ENCODE measurements at places on chromosomes 4 and X.

- no peak for DNase-seq
Measured at GRCh38 chrX:36974911-36975310, 33.3 kb upstream of the FAM47C start.

GRCh38 chrX:12327836-12328235, 189.6 kb downstream of the FRMPD4 start:
- no peak for DNase-seq

DNA sequence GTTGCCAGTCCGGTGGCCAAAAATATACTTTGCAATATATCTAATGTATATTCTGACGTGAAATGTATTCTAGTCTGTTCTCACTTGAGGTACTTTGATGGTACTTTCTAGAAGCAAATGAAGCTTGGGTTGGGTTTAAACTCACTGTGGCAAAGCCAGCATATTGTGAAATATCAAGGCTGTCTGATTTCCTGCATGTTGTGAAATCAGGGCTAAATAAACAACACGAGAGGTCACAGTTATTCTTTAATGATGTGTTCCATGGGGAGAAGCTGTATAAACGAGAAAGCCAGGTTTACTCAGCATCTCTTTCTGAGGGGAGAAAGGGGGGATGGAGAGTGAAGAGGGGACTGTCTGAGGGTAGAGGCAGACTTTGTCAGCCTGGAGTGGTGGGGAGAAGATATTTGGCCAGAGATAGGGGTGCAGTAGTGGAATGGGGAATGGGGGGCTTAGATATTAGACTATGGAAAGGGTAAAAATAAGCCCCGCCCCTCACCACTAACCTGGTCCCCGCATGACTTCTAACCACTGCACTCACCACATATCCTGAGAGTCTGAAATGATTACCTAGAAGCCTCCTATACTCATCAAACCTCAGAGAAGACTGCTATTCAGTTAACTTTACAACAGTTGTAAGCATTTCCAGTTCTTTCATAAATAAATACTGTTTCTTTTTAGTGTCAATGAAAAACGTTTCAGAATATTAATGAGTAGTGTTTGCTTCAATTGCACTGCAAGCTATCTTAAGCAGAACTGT, 5.9 kb upstream of the SCARB2 start:
- DNase-seq = no peak

GRCh38 chrX:37995428-37995827, 10.9 kb upstream of the SYTL5 start:
- no peak for DNase-seq

DNA sequence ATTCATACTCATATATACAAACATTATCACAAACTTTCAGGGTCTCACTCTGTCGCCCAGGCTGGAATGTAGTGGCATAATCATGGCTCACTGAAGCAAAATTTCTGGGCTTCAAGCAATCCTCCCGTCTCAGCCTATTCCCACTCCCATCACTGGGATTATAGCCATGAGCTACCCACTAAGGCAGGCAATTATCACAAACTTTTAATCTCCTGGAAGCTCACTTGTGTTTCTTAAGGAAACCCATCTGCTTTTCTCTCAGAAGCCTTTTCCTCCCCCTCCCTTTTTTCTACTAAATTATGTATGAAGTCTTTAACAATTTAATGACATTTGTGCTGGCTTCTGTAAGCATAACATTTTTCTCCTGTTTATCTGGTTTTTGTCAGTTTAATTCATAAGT, 170.5 kb downstream of the AREG start:
- DNase-seq = no peak

- DNase-seq = no peak
Measured at GRCh38 chr4:118757761-118758251, 72.6 kb downstream of the METTL14 start.

DNA sequence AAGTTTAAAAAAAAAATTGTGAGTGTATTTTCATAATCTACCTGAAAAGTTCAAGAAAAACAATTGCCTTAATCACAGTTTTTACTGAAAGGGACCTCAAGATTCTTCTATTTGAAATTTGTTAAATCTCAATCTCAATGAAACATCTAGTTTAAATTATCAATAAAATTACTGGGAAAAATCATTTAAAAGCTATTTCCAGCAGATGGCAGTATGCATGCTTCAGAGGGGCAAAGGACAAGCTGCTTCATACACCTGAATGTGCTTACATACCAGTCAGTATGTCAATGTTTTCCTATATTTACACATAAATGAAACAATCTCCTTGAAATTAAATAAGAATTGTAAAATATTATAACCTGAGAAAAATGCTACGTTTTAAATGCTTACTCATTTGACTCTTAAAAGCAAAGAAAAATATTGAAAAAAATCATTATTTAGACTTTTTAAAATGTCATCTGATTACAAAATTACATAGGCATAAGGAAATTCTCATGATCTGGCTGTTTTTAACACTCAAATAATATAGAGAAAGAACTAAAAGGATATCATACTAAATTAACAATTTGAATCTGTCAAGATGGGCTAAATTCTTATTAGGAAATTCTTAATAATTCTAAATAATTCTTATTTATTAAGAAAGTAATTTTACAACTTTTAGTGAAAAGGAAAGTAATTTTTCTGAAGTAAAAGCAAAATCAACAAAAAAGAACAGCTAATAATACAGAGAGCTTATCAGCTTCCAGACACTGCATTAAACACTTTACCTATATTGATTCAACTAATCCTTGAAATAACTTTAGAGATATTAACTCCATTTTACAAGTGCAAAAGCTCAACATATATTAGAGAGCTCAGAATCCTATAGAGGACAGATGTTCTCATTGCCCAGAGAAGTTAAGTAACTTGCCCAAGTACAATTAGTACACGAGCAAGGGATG, 242.1 kb downstream of the ADAMTS3 start:
- peak; percentile 40 for DNase-seq

DNA sequence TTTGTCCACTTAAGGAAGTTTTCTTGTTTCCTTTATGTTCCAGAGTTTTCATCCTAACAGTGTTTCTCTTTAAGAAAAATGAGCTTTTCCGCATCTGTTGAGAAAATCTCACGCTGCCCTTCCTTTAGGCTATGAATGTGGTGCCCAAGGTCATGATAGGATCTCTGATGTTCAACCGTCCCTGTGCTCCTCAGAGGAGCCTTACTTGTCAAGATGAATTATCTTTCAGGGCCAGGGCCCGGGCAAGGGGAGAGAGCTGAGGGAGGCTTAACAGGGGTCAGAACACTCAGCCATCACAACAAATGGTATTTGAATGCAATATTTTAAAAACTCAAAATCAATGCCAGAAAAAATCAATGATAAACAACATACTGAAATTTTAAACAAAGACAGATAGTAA, 6.2 kb upstream of the NELFA start:
- no peak for DNase-seq

DNA sequence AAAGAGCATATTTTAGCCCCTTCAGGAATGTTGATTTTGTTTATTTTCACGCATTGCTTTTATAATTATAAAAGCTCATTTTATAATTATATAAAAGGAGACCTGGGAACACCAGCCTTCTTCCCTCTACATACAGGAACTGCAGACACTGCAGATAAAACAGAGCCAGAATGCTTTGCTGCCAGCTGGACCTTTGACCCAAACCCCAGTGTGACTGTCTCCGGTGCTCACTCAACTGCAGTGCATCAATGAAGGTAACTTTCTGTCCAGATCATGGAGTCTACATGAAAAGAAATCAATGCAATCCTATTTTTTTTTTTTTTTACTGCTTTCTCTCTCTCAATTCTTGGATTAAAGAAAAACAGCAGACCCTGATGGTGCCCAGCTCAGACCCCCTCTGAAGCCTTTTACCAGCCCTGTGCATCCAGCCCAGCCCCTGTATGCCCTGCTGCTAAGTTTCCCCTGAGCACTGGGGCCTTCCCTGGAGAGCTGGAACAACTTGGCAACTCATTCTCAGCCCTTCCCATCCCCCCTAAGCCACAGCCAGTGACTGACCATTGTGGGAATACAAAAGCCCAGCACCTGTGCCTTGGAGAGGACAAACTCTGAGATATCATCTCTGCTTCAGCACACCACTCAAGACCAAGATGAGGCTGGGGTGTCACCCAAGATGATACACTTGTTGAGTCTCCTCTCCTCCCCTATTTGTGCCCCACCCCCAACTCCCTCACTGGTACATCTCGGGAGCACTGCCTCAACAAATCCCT, 182.1 kb downstream of the EVC2 start:
- no peak for DNase-seq

DNA sequence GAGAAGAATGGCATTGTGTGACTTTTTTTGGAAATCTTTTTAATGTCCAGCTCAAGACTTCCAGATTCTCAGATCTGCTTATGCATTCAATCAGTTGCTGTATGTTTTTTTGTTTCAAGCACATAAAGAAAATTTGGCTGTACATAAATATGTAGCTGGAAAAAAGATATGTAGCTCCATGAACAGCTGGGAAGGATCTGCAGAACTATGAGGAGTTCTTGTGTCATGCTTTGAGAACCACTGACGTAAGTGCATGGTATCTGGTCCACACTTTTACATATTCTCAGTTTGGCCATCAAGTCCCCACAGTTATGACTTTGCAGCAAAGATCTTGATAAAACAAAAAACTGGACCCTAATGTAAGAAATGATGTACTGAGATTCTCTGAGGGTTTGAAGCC, 165.9 kb downstream of the KIT start:
- DNase-seq = no peak

DNA sequence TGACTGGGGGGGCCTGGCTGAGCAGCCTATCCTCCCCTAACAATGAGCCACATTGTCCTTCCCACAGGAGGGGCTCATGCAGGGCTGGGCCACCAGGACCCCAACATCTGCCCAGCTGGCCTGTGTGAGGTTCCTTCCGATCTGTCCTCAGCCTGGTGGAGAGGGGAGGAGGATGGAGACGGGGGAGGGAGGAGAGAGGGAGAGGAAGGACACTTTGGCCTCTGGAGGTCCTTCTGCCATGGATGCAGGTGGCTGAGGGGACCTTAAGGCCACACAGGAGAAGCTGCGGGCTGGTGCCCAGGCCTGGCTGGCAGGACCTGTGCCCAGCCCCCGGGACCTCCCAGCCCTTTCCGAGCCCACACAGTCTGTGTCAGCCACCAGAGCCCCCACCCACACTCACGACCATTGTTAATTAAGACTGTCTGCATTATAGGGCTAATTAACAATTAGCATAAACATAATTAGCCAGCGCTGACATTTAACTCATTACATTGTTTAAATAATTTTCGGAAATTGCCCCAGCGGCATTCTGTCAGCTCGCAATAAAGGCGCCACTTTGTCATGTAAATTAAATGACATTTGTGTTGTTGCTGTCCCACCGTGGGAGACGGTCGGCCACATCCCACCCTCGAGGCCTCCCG, 53.0 kb upstream of the NKX1-1 start:
- no peak for DNase-seq

DNA sequence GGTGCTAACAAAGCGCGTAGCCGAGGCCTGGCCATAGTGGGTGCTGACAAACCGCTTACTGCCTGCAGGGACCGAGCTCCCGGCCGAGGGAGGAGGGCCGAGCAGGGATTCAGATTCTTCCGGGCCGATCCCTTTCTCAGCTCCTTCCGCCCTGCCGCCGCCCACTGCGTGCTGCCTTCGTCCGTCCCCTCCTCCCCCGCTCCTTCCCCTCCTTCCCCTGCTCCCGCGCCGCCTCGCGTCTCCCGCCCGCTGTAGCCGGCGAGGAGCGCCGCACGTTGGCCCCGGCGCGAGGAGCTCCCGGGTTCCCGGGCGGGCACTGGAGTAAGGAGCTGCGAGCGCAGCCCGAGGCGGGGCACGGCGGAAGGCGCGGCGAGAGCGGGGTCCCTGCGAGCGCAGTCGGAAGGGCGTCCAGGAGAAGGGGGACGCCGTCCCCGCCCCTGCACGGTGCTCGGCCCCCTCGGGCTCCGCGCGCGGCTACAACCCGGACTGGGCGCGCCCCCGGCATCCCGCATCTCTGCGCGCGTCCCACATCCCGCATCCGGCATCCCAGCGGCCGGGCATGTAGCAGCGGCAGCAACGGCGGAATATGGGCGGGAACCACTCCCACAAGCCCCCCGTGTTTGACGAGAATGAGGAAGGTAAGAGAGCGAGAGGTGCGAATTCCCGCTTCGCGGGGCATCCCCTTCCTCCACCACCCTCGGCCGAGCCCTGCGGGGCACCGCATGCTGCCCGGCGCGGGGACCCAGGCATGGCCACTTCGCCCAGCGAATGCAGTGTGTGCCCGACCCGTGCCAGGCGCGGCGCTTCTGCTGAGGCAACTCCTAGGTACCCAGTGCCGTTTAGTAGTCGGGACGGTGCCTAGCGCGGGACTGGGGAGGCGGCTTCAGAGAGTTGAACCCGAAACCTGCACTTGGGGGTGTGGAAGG, at the start of gene STK32B:
TSS of gene STK32B (plus strand) at position 203 of the 926 bp plus-strand sequence.
- DNase-seq = peak; percentile 88

- DNase-seq = no peak
Measured at GRCh38 chr4:31575504-31575903, 855.3 kb downstream of the PCDH7 start.

GRCh38 chrX:93660575-93660974, 12.8 kb downstream of the NAP1L3 start:
- no peak for DNase-seq

All from fibroblast of skin of scalp (primary cell).